Hematopoietic multipotent progenitor cell treated with erythropoietin and hydrocortisone succinate and interleukin-3 and kit ligand, for 8 days (in vitro differentiated cells): ENCODE measurements at places on chromosomes 6 and 20.

DNA sequence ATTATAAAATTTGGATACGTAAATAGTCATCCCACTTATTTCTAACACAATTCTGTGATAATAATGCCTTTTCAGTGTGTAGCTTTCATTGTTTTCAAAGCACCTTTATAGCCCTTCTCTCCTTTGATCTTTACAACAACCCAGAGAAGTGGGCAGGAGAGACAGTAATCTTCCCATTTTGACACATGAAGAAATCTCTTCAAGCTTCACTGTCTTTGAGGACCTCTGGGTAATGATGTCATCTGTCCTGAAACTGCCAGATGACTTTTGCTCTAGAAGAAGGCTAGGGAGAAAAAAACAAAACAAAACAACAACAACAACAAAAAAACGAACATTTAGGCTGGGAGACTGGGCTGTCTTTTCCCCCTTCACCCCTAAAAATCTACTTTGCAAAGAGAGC, 203.0 kb downstream of the KCNQ5 start:
- DNase-seq = no peak

DNA sequence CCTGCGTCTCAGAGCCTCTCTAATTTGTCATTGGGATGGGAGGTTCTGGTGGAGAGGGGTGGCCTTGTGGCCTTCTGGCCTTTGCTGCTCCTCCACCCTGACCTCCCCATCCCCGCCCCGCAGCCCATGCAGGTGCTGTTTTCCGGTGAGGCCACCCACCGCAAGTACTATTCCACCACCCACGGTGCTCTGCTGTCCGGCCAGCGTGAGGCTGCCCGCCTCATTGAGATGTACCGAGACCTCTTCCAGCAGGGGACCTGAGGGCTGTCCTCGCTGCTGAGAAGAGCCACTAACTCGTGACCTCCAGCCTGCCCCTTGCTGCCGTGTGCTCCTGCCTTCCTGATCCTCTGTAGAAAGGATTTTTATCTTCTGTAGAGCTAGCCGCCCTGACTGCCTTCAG, 171.8 kb upstream of the RNF24 start:
- no peak for DNase-seq

DNA sequence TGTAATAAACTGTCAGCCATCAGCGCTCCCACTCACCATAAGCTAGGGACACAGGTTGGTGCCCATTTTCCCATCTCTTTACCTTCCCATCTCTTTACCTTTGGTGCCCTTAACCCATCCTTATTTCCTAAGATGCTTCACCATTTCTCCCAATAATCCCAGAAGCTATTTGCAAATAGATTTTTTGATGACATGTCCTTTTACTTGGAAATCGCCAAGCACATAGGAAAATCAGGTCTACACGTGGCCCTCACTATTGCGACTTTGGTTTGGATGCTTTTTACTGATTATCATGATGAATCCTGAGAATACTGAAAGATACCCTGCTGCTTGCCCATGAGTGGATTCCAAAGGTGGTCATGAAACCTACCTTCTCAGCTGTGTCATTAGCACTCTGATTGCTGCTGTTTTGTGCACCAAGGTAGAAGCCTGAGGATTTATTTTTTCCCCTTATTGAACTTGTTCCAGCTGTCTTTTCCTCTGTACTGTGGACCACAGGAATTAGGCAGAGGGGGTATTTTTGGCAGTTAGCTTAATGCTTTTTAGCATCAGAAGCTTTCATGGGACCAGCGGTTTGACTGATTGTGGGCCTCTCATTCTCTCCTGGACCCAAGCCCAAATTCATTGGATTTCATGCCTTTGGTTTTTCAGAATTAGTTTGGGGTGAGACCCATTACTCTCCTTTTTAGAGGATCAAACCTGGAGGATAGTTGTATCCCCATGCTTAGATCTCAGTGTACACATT, 229.6 kb upstream of the RIN2 start:
- DNase-seq = no peak

DNA sequence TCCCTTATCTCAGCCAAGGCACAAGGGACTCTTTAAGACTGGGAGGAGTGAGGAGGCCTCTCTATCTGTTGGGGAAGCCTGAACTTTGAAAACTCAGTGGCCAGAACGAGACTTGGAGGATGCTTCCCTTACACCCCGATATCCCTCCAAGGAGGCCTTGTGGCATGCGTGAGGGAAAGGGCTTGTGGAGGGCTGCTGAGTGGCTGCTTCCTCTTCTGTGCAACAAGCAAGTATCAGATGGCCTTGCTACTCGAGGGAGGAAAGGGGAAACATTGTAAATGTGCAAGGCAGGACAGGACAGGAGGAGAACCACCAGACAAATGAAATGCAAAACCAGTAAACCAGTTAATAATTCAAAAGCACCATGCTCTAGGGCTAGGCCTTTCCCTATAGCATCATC, 306.5 kb upstream of the MAP3K7 start:
- DNase-seq = no peak

DNA sequence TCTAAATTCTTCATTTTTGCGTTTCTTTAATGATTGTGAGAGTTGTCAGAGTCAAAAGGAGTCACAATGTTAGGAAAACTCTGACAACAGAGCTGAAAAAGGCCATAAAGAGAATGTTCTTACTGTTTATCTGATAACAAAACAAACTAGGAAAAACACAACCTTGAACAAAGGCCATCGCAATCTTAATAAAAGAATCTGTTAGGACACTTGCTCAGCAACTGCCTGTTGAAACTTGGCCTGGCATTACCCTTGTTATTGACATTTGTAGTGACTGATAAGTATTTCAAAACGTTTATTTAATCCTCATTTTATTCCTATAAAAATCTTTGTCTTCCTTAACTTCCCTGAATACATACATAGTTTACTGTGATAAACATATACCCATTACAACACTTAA, 15.7 kb downstream of the GSTA1 start:
- DNase-seq = no peak

DNA sequence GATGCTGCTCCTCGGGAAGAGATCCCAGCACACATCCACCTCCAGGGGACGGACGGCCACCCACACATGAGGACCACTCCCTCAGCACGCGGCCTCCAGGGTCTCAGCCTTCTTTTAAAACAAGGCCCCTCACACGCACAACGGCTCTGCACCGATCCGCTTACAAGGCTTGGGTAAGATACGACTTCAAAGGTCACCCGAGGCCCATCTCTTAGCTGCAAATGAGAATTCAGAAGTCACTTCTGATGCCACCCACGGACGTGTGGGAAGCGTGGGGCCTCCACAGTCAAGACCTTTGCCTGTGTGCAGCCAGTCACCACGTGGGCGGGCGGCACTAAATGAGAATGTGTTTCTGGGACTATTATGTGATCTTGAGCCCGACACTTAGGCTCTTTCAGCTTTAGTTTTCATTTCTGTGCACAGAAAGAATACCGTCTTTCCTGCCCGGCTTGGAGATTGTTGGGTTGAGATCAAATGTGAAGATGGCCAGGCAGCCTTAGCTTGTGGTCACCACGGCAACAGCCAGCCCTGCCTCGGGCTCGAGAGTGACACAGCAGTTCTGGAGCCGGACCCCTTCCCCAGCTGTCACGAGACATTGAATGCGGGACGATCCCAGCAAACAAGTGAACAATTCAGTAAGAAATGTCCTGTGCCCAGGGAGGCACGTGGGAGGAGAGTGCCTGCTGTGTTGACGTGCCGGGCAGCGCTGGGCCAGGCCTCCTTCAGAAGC, 91.6 kb downstream of the RAMACL start:
- DNase-seq = no peak

DNA sequence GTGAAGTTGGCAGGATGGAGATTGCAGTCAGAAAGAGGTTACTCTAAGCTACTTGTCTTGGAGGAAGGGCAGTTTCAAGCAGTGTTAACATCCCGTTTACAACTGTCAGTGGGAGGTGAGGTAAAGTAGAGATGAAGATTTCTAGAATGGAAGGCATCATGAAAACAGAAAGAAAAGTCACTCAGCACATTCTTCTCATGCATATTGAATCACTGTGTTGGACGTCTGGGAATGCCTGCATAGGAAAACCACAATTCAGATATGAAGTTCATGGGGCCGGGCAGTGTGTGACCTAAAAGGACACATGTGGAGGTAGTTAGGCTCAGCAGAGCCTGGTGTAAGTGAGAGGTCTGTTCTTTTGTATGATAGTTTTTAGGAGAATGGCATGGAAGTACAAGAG, 73.5 kb upstream of the LAMP5 start:
- DNase-seq = no peak

GRCh38 chr20:4866429-4866828, 134.9 kb downstream of the SLC23A2 start:
- DNase-seq = no peak

GRCh38 chr6:124040655-124041054, 237.0 kb downstream of the NKAIN2 start:
- no peak for DNase-seq

DNA sequence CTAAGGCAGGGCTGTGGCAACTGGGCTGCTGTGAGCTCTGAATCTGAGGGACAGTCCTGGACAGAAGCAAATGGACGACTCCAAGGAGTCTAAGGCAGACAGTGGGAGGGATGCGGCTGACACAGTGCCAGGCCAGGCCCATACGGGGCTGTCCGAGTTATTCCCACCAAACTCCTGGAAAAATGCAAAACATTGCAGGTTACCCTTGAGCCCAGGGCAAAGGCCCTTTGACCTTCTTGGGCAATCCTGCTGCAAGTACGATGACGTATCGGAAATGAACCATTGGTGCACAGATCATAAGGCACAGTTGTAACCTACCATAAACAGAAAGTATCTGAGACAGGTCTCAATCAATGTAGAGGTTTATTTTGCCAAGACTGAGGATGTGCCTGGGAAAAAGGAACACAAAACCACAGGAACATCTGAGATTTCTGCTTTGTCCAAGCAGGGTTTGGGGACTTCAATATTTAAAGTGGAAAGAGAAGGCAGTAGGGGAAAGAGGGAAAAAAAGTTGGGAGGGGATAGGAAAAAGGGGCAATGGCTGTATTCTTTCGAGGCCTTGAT, 118.9 kb downstream of the DACT2 start:
- DNase-seq = no peak

DNA sequence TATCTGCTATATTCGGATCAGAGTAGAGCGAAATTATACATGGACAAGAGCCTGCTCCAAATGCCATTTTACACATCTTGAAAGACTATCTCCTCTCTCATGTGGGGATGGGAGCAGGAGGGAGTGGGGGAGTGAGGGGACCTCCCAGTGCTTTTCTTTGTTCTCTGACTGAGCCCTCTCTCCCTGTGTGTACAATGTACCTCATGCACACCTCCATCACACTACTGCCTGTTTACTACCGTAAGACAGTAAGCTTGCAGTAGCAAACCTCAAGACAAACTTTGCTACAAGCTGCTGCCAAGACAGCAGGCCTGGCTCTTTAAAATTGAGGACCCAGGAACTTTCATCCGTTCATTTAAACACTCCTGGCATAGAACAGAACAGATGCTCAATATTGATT, 7.2 kb downstream of the NHSL1 start:
- DNase-seq = no peak

GRCh38 chr20:36483209-36483918, 58.0 kb upstream of the MYL9 start:
- DNase-seq = no peak
